ENCODE measurements at places on chromosomes 4 and X.

DNA sequence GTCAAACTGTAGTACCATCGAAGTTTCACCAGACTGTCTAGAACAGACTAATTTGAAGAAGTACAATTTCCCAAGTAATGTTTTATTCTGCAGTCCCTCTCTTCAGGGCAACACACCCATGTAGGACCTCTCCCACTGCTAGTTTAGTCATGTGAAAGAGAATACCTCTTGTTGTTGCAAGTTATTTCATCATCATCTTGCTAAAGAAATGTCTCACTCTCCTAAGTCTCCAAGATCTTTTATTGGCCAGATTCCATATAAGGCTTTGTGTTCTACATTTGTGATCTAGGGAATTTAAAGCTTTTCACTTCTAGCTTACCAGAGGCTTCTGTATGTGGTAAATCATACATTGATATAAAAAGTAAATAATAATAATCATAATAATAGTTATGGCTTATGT is 745.3 kb upstream of the MAGEB2 start:
- DNase-seq = no peak

DNA sequence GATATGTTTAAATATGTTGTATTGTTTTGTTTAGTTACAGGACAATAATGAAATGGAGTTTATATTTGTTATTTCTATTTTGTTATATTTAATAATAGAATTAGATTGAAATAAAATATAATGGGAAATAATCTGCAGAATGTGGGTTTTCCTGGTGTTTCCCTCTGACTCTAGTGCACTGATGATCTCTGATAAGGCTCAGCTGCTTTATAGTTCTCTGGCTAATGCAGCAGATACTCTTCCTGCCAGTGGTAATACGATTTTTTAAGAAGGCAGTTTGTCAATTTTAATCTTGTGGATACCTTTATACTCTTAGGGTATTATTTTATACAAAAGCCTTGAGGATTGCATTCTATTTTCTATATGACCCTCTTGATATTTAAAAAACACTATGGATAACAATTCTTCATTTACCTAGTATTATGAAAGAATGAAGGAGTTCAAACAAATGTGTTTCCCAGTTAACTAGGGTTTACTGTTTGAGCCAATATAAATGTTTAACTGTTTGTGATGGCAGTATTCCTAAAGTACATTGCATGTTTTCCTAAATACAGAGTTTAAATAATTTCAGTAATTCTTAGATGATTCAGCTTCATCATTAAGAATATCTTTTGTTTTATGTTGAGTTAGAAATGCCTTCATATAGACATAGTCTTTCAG is 26.9 kb downstream of the NUDT6 start:
- no peak for DNase-seq

DNA sequence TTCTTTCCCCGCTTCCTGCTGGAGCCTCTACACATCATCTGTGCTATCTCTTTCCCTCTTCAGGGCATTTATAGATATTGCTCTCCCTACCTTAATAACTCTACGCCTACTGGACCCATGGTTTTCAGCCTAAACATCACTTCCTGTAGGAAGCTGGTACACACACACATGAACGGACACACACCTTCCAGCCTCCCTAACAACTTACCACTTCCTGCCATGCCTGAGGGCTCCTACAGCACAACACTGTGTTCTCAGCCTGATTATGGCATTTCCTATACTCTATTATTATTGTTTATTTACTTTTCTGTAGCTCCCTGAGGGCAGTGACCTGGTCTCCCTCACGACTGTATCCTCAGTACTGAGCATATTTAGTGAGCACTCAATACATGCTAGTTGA is 163.6 kb upstream of the MAP3K15 start:
- no peak for DNase-seq

- DNase-seq = no peak
Observed at GRCh38 chrX:155682834-155683233, 70.1 kb upstream of the TMLHE start.

- DNase-seq = no peak
Observed at GRCh38 chrX:16588266-16588665, 61.7 kb upstream of the S100G start.

DNA sequence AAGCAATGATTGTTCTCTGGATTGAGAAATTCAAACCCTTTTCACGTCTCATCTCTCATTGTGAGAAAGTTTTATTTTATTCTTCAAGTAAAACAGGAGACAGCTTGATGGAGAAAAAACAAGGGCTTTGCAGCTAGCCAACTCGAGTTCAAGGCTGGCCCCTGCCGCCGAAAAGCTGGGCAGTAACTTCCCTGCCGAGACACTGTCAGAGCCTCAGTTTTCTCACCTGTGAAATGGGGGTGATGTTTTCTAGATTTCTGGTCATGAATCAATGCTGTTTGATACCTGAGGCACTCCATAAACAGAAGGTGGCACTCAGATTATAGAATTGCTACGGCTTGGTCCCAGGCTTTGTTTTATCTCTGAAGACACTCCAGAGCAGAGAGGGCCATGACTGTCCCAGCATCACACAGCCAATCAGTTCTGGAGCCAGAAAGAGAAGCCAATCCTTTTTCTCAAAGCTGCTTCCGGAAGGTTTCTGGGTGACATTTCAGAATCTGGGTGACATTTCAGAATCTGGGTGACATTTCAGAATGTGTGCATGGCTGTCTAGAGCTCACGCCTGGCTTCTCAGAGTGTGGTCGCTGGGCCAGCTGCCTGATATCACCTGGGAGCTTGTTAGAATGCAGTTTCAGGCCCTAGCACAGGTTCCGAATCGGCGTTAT is 33.2 kb downstream of the HMX1 start:
- no peak for DNase-seq

DNA sequence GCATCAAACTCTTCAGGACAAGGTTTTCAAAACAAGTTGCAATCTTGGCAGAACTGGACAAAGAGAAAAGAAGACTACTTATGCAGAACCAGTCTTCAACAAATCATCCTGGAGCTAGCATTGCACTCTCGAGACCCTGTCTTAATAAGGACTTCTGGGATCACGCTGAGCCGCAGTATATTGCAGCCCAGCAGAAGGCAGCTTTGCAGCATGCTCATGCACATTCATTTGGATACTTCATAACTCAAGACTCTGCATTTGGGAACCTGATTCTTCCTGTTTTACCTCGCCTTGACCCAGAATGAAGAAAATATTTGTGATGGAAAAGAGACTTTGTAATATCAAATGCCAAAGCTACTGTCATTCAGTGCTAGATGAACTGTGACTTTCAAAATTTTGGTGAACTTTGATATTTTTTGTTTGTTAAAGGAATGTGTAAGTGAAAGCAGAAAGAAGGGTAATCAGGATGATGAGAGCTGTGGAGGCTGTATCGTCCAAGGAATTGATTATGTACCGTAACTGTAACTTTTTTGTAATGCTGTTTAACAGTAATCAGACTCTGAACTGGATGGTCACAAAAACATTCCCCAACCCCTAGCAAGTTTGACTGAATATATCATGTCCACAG is 27.2 kb downstream of the HSPA4L start:
- DNase-seq = no peak

DNA sequence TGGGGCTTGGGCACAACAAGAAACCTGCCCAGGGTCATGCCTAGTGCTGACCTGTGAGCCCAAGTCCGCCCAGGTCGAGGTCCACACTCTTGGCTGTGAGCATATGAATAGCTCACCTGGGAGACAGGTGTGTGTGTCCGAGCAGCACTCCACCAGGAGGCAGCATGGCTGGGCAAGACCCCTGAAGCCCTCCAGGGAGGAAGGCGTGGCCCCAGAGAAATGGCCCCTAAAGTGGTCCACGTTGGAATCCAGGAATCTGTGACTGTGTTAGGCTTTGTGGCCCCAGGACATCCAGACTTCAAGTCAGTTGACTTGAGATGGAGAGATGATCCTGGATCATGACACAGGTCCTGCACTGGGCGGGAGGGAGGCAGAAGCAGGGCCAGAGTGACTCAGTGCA is 138.8 kb downstream of the CPZ start:
- DNase-seq = no peak

DNA sequence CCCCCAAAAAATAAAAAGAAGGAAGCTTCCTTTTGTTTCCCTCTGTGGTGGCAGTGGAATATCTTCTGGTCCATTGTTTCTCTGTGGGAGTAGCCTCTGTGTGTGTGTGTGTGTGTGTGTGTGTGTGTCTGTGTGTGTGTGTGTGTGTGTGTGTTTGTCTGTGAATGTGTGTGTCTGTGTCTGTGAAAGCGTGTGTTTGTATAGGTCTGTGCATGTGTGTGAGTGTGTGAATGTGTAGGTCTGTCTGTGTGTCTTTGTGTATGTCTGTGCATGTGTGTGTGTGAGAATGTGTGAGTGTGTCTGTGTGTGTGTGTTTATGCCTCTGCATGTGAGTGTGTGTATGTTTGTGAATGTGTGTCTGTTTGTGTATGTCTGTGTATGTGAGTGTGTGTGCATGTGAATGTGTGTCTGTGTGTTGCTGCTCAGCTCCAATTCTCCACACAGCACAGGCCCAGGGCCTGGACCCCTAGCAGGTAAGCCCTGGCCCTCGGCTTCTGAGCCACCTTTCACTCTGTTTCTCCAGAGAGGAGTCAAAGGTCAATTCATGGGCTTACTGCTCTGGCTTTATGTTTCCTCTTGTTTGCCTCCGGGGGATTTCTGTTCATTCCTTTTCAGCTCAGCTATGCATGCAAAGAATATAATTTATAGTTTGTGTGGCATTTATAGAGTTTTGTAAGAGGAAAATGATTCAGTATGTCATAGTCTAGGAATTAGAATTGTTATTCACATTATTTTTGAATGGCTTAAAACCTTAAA is 89.8 kb downstream of the UCHL1 start:
- DNase-seq = no peak

DNA sequence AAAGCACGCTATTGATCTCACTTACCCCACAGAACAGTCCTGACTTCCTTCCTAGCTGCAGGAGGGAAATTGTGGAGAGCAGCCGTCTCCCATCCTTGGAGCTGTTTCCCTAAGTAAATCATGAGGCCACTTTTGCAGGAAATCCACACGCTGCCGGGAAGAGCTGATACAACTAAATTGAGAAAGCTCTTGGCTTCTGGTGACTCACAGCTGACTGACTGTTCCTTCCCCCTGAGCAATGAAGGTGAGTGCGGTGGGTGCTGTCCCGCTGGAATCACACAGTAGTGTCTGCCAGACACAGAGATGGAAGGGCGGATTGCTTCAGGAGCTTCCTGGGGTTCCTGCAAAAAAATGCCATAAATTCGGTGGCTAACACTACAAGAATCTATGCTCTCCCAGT is 268.9 kb downstream of the ASMT start:
- DNase-seq = no peak

DNA sequence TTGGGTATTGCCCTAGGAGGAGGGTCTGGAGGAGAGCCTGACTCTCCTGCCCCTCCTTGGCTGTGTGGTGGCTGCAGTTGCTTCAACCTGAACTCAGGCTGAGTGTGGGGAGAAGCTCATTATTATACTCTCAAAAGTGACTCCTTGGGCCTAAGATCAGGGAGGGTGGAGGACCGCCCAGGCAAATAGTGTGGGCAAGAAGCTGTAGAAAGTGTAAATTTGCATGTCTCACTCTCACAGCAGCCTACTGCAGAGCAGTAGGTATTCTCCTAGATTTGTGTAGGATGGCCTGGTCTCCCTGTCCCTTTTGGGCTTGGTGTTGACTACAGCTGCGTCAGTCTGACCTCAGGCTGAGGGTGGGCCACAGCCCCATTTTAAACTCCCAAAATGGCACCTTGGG is 156.1 kb downstream of the ZNF330 start:
- no peak for DNase-seq

GRCh38 chrX:132750331-132751062 is 207.9 kb downstream of the HS6ST2 start:
- DNase-seq = no peak

DNA sequence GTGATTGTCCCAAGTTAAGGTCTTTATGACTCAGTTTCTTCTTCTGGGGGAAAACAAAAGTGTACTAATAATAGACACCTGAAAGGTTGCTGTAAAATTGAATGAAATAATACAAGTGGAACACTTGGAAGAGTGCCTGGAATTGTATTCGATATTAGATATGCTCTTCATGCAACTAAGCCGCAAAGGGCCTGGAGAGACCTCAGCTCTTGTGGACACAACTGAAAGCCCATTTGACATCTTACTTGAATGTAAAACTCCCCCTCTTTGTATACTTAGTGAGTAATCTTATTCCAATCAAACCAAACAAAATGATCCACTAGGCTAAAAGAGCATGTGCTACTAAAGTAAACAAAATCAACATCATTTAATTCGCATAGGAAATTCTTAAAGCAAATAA is 511 bp upstream of the MAP9 start:
- no peak for DNase-seq
